Cortex of kidney (tissue), 1 donor: ENCODE measurements at places on chromosomes 16 and 17.

DNA sequence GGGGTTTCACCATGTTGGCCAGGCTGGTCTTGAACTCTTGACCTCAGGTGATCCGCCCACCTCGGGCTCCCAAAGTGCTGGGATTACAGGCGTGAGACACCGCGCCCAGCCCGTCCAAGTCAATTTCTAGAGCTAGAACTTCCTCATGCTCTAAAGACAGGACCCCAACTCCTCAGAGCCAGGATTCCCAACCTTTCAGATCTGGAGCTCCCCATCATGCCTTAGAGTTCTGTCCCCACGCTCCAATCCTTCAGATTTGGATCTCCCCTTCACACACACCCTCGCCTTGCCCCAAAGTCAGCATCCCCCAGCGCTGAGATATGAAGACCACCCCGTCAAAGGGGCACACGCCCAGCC is 448 bp downstream of the KCTD19 start:
- no peak for DNase-seq

DNA sequence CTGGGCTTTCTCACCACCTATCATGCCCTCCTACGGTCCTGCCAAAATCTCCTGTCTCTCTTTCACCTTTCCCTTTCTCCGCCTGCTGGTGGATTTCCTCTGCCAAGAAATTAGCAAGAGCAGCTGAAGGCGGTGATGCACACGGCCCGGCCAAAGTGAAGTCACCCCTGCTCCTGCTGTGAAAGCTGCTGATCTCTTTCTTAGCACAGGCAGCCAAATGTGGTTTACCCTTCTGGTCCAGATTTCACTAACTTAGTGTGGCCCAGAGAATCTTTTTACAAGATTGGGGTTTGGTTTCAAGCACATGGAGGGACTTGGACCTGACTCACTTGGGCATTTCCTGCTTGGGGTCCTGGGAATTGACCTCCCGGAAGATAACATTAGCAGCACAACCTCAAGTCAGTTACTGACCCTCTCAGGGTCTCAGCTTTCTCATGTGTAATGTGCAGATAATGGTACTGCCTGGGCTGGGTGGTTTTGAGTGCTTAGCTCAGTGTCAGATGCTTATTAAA is 155.7 kb downstream of the SOCS1 start:
- DNase-seq: no peak

- DNase-seq: no peak
These were observed 17.0 kb downstream of the CEP295NL start for GRCh38 chr17:78885956-78886355.

DNA sequence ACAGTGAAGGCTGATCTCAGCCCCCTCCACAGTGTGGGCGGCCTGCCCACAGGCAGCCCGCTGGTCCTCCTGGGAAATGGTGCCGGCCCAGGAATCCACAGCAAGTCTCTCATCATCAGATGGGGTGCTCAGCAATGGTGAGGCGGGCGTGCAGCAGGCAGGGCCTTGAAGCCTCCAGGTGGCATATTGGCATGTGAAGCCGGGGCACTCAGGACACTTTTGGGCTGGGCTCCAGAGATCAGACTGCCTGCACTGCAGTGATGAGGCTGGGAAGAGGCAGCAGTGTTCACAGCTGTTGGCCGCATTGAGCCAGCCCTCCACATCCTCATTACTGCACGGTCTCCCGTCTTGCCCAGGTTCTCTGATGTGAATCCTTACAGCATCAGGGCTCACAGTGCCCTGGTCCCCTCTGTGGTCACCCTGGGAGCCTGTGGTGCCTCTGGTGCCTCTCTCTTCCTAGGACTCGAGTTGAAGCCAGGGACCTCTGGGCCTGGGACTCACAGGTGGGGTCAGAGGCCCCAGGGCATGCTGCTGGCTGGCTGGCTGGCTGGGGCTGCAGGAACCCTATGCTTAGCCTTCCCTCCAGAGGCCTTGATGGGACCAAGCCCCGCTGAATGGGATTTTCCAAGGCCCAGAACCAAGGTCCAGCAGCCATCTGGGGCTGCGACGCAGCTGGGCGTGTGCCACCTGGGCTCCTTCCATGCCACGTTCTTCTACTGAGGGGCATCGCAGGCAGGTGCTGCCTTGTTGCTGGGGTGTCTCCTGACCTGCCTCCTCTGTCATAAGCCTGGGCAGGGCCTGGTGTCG is 48.6 kb downstream of the TNFRSF13B start:
- DNase-seq: no peak

- no peak for DNase-seq
These were observed 26.1 kb upstream of the ABCA8 start for GRCh38 chr17:68981288-68981687.

DNA sequence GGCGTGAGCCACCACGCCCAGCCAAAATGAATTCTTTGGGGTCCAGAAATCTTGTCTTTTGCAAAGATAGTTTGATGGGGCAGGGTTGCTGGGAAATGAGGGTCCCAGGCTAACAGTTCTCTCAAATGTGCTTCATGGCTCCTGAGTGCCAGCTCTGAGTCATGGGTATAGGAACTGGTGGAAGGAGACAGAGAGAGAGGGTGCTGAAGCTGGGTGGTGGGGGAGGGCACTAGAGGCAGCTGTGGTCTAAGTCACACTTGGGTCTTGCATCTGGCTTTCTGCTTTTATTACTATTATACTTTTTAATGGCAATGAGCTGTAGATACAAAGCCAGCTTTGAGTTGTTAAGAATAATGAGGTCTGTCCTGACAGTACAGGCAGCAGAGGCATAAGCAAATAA is 54.6 kb downstream of the PRKCA start:
- no peak for DNase-seq

- DNase-seq: no peak
These were observed 135.6 kb upstream of the IRX3 start for GRCh38 chr16:54422159-54422558.
